ENCODE measurements at places on chromosomes 2 and 18. TPM values are rescaled to one million over a fixed set of nuclear protein-coding genes. Genes with fewer than 3 reads are reported as not detected.

QPCT gene
- total RNA-seq = 2.2 TPM

TEX44 gene
- not detected for total RNA-seq

CABYR gene
- 2.0 TPM for total RNA-seq

LHCGR gene
- not detected for total RNA-seq

PDE1A gene
- total RNA-seq = 26.8 TPM

FHL2 gene
- 119 TPM for total RNA-seq

ZBTB7C gene
- not detected for total RNA-seq

RAB10 gene
- total RNA-seq = 115 TPM

RELCH gene
- 25.6 TPM for total RNA-seq

ITPRIPL1 gene
- total RNA-seq = 0.75 TPM

HMSD gene
- total RNA-seq = not detected

IFT172 gene
- 28.8 TPM for total RNA-seq

TAF4B gene
- total RNA-seq = 1.7 TPM

SLC9A2 gene
- total RNA-seq = not detected

NPHP1 gene
- 3.6 TPM for total RNA-seq

PLEKHB2 gene
- 94.9 TPM for total RNA-seq

LDLRAD4 gene
- 0.45 TPM for total RNA-seq

CD8B2 gene
- 0.23 TPM for total RNA-seq

IER3IP1 gene
- 55.1 TPM for total RNA-seq

TTL gene
- total RNA-seq = 26.8 TPM

TLX2 gene
- total RNA-seq = not detected

ANKRD36B gene
- 17.8 TPM for total RNA-seq

NEU2 gene
- total RNA-seq = not detected
